GM23338 (cell line): ENCODE measurements at places on chromosomes 4 and X.
A peak's percentile ranks its signal among the peaks of the same experiment; 100 is the strongest.

GRCh38 chrX:113833096-113834055 lies 750.5 kb upstream of the HTR2C start:
- DNase-seq, result no peak

DNA sequence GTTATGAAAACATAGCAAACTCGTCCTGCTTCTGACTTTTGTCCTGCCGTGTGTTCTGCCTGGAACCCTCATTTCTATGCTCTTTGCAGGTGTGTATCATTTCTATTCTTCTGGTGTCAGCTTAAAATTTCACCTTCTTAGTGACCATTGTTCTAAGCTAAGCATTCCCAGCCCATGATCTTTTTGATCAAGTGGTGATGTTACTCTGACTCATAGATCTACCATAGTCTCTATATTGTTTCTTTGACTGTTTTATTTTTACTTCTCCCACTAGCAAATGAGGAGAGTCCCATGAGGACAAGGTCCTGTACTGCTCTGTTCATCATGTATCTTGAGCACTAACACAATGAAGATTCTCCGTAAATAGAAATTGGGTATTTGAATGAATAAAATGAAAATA lies 14.1 kb upstream of the CXCL6 start:
- no peak for DNase-seq

GRCh38 chr4:91113130-91113706 lies 986.0 kb downstream of the CCSER1 start:
- DNase-seq, result peak; percentile 82

GRCh38 chr4:39802005-39802404 lies 104.1 kb downstream of the UBE2K start:
- no peak for DNase-seq

- DNase-seq, result no peak
Observed at GRCh38 chrX:23435108-23435507, 100.5 kb downstream of the PTCHD1 start.

GRCh38 chr4:46385235-46385634 lies 4.7 kb downstream of the GABRA2 start:
- no peak for DNase-seq

DNA sequence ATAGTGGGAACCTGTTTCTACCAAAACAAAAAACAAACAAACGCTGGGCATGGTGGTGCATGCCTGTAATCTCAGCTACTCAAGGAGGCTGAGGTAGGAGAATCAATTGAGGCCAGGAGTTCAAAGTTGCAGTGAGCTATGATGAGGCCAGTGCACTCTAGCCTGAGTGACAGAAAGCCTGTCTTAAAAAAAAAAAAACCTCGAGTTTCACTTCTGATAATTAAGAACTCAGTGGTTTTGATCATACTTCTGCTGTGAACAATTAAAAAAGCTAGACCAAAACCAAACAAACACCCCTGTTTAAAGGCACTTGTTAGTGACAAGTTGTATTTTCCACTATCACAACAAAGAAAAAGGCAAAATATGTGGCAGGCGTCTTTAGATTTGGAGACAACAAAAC lies 15.0 kb upstream of the UBE2D3 start:
- no peak for DNase-seq

DNA sequence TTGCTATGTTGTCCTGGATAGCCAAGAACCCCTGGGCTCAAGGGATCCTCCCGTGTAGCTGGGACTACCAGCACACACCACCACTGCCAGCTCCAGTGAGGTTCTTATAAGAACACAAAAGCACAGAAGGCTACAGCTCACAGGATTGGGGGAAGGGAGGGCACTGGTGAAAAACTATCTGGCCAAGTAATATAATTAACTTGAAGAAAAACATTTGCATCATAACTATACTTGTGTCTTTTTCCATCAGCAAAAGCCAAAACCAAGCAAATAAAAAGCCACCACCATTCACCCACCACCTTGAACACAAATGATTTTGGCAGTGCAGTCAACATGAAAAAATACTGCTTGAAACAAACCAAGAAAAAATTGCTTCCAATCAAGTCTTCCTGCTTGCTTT lies 188.2 kb downstream of the MAML3 start:
- DNase-seq, result no peak

DNA sequence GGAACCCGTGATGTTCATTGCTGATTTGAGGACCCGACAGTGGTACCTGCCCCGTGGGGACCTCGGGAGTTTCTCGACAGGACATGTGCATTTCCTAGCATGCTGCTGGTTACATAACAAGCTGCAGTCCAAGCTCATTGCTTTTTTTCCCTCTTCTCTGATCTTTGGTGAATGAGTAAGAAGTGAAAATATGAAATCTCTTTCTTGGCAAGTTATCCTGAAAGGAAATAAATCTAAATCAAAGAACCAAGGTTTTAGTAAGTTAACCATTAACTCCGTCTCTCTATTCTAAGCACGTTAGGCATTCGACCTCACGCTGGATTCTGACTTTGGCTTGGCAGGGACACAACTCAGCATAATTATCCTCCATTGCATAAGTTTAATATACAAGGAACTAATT lies 86.6 kb downstream of the STK32B start:
- no peak for DNase-seq

- DNase-seq, result no peak
Observed at GRCh38 chr4:6116696-6117285, 83.6 kb downstream of the JAKMIP1 start.

DNA sequence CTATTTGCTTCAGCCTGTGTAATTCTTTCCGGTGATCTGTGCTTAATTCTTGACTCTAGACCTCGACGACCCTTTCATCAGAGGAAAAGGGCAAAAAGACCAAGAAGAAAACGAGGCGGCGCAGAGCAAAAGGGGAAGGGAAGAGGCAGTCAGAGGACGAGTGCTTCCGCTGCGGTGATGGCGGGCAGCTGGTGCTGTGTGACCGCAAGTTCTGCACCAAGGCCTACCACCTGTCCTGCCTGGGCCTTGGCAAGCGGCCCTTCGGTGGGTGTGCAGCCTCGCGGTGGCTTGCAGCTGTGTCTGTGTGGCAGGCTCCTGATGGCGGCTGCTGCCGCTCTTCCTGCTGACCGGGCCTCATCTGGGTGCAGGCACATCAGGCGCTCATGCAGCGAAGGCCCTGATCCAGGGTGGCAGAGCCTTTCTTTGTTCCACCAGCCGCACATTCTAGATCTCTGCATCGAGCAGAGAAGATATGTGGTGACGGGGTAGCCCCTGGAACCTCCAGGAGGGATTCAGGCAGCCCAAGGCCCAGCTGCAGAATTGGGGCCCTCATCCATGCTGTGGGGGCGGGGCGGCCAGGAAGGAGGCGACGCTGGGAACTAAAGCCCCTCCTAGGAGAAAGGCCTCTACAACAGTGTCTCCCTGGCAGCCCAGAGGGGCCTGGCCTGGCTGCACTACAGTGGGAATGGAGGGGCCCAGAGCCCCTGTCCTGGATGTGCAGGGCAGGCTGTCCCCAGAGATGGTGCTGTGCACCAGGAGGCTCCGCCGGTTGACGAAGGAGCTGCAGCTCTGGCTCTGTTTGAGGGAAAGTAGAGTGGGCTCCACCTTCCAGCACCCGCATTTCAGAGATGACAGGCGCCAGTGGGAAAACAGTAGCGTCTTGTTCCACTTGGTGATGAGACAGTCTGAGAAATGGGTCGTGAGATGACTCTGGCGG lies 32.1 kb downstream of the NELFA start:
- DNase-seq, result no peak

DNA sequence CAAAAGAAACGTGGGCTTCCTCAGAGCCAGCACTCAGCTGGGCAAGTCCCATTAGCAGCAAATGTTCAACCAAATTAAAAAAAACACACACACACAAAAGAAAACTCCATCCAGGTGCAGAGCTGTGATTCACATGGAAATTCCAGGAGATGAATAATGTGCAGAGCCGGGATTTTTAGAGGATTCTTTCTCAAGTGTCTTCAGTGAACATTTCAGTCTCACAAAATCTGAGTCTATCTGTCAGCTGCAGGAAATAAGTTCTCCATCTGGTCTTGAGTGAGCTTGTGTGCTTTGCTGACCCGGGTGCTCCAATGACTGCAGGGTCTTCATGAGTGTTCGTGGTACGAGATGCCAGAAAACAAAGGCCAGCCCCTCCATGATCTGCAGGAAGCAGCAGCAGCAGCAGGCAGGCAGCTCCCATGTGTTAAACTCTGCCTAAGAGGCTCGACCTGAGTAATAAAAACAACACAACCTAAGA lies 44.3 kb downstream of the RASGEF1B start:
- peak; percentile 65 for DNase-seq

- DNase-seq, result peak; percentile 17
Observed at GRCh38 chr4:67234296-67234695, 311.0 kb downstream of the CENPC start.

DNA sequence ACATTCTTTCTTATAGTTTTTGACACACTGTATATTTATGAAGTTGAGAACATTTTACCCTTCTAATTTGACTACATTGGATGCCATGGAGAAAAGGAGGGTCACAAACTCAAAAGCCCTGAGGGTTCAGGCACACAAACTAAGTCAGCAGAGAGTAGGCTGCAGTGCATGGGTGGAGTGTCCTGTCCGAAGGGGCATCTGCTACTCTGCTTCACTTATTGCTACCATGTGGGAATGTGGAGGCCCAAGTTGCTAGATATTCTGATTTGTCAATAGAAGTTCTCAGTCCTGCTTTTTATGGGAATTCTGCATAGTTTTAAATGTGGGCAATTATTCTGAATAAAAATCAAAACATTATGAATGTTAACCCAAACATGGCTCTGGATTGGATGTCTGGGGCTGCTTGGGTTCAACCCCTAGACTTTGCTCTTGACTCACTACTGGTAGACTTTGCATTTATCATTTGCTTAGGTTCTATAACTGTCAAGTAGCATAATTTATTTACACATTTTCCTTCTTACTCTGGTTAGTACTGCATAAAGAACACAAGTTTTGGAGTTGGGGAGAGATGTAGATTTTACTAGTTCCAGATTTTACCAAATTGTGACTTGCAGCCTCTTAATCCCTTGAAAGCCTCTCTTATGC lies 255.1 kb downstream of the SPRY1 start:
- no peak for DNase-seq

- DNase-seq, result no peak
Observed at GRCh38 chr4:3495204-3495975, 32.3 kb downstream of the DOK7 start.

DNA sequence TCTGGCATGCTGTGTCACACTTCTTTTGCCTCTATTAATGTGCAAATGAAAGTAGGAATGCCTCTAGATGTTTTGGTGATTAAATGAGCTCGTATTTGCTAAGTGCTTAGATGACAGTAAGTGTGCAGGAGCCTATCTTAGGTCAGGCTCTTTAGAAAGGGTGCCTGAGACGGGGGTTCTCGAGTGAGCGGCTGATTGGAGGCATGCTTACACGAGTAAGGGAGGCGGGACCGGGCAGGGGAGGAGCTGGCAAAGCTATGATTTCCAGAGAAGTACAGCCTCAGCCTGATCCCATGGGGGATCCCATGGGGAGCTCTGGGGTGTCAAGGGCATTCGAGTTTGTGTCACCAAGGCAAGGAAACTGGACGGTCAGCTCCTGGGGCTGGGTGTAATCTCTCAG lies 44.8 kb downstream of the CLDN34 start:
- peak; percentile 48 for DNase-seq

DNA sequence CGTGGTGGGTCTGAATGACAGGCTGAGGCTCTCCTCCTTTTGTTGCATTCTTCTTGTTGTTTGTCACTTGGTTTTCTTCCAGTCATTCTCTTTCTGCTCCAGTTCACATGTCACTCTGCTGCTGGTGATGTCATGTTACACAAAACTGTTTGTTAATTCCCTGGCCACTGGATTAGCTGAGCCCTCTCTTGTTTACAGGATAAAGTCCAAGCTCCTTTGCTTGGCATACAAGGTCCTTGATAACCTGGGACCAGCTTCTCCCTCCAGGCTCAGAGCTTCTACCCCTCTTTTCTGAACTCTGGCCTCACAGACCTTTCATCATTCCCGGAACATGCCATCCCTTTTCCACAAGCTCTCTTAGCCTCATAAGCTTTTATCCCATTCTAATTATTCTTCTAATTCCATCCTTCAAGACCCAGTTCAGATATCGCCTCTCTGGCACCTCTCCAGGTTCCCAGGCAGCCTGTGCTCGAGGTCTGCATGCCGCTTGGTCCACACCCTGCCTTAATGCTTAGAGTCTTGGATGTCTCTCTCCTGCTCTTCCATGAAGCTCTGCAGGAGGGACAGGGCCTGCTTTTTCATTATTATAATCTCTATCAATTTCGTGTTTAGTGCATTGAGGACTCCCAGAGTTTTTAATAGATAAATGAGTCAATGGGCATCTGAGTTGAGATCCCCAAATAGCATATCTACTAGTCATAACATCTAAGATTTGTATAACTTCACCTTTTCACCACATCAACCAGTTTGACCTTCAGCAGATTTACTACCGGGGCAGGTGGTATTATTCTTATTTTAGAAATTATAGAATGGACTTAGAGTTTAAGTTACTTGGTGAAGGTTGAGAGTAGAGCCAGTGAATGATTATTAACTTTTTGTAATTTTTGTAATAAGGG lies 98.7 kb downstream of the TMEM131L start:
- no peak for DNase-seq

DNA sequence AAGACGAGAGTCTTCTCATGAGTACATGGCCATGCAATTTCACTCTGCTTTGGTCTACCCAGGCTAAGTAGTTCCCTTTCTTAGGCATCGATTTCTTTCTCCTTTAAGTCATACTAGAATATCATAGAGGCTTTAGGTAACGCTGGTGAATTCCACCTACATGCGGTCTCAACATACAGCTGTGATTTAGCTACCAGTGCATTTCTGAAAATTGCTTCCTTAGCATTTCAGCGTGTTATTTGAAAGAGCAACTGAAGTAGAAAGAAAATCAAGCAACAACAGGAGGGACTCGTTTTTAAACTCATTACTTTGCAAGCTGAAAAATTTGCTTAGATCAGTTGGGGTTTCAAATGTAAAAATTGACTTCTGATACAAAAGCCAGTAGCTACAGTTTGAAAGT lies 48.1 kb upstream of the RASGEF1B start:
- no peak for DNase-seq

DNA sequence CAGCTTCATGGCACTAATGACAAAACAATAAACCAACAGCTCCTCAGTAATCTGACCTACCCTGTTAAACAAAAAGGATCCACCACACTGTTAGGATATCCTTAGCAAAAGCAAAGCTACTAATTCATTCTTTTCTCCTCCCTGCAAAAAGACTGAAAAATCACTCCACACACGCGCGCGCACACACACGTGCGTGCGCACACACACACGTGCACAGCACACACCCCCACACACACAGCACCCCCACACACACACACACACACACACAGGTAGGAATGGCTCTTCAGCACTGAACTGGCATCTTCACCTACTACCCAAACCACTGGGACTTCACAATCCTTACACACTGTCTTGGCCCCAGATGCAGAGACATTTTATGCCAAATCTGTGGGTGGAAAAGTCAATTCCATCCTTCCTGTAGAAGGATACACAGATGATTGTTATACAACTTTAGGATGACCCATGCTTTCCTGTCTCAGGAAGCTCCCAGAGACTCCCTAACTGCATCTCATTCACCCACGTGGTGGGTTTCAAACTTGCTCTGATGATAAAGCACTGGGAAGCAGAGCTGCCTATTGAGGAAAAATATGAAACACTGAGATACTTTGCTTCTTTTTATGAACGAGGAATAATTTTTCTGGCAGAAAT lies 102.5 kb downstream of the TSPAN5 start:
- no peak for DNase-seq
